ENCODE measurements at places on chromosomes 3 and 15. TPM values are rescaled to one million over a fixed set of nuclear protein-coding genes. Genes with fewer than 3 reads are reported as not detected.
A peak's percentile ranks its signal among the peaks of the same experiment; 100 is the strongest.

Gene A4GNT
- not detected for polyA plus RNA-seq

GRCh38 chr15:100941536-100941935 lies 22.4 kb downstream of the LRRK1 start:
- H3K27me3 ChIP-seq: no peaks in the 10 kb centered on the region
- no peak overlapping the region for H3K4me3 ChIP-seq
- no peak for DNase-seq
- H3K27ac ChIP-seq: peak overlapping the region; percentile 46
- H3K4me1 ChIP-seq: peaks cover 9% of the 10 kb centered on the region

DNA sequence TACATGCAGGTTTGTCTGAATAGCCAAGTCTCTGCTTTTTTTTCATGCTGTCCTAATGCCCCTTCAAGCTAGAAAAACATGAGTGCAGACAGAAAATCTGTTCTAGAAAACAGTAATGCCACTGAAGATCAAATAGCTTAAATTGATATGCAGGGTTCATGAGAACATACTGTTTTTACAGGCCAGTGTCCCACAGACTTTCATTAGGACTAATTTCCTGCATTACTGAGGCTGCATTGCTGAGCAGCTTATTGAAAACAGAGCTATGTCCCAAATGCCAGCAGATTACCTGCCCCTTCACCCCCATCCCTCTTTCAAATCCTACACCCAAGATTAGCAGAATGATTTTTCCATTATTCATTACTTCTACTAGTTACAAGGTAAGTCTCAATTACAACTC lies 665 bp downstream of the TM4SF18 start:
- H3K27me3 ChIP-seq: no peaks in the 10 kb centered on the region
- DNase-seq: no peak
- H3K36me3 ChIP-seq: no peaks in the 10 kb centered on the region
- H3K4me3 ChIP-seq: no peak overlapping the region

GRCh38 chr3:134852893-134853351 lies 57.9 kb downstream of the EPHB1 start:
- H3K36me3 ChIP-seq: no peaks in the 10 kb centered on the region
- H3K4me1 ChIP-seq: peaks cover 22% of the 10 kb centered on the region

Gene HES1
- polyA plus RNA-seq: 38.1 TPM

- H3K27ac ChIP-seq: no peak within 1 kb of the TSS
- H3K4me1 ChIP-seq: peaks cover 5% of the 10 kb centered on the region
- H3K4me3 ChIP-seq: peak within 1 kb of the TSS; percentile 47
- H3K27me3 ChIP-seq: peaks cover 62% of the 10 kb centered on the region
- DNase-seq: peak; percentile 14
- peaks cover 5% of the 10 kb centered on the region for H3K36me3 ChIP-seq
Measured at GRCh38 chr15:81133782-81134461, at the start of gene CFAP161. TSS of gene CFAP161 (plus strand) at chr15:81134270. CDS start at chr15:81134330, 60 bp downstream.

DNA sequence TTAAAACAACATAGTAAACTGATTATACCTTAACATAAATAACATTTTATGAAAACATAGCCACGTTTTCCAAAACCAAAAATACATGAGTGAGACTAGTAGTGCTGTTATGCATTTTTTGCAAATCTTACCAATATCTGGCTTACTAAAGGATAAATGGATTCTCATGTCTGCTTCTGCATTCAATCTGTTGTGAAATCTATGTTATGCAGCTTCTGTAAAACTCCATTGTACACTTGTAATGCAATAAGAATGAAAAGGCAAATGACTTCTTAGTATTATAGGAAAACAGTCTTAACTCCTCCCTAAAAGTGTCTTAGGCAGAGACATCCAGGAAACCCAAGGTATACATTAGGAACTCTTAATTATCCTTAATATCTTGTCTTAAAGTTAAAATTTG lies 330.9 kb upstream of the THBS1 start:
- no peak overlapping the region for H3K4me3 ChIP-seq
- H3K27ac ChIP-seq: no peak overlapping the region
- no peak for DNase-seq
- H3K4me1 ChIP-seq: no peaks in the 10 kb centered on the region
- no peaks in the 10 kb centered on the region for H3K36me3 ChIP-seq
- H3K27me3 ChIP-seq: peaks cover 6% of the 10 kb centered on the region

- peaks cover 17% of the 10 kb centered on the region for H3K27me3 ChIP-seq
- H3K27ac ChIP-seq: peak overlapping the region; percentile 86
- no peak for DNase-seq
- peaks cover 7% of the 10 kb centered on the region for H3K36me3 ChIP-seq
- H3K4me3 ChIP-seq: peak overlapping the region; percentile 6
- H3K4me1 ChIP-seq: peaks cover 26% of the 10 kb centered on the region
Measured at GRCh38 chr3:114307832-114308231, 14.0 kb downstream of the TIGIT start.

Gene EPHA6
- polyA plus RNA-seq: not detected

DNA sequence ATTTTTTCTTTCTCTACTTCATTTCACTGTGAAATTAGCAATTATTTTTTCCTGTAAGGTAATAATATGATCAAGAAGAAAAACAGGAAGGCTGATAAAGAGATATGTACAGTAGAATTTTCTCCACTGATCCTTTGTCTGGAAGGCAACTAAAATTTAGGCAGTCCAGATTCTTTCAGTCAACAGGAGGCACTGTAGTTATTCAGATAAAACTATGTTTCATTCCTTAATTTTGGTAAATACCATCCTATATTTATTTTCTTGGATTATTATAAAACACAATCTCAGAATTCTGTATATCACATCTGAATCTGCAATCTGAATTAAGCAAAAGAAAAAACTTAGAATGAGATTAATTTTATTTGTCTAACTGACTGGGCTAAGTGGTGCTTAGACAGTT lies 343.2 kb downstream of the LSAMP start:
- no peak for DNase-seq
- H3K27me3 ChIP-seq: no peaks in the 10 kb centered on the region
- H3K4me3 ChIP-seq: no peak overlapping the region
- no peaks in the 10 kb centered on the region for H3K4me1 ChIP-seq

DNA sequence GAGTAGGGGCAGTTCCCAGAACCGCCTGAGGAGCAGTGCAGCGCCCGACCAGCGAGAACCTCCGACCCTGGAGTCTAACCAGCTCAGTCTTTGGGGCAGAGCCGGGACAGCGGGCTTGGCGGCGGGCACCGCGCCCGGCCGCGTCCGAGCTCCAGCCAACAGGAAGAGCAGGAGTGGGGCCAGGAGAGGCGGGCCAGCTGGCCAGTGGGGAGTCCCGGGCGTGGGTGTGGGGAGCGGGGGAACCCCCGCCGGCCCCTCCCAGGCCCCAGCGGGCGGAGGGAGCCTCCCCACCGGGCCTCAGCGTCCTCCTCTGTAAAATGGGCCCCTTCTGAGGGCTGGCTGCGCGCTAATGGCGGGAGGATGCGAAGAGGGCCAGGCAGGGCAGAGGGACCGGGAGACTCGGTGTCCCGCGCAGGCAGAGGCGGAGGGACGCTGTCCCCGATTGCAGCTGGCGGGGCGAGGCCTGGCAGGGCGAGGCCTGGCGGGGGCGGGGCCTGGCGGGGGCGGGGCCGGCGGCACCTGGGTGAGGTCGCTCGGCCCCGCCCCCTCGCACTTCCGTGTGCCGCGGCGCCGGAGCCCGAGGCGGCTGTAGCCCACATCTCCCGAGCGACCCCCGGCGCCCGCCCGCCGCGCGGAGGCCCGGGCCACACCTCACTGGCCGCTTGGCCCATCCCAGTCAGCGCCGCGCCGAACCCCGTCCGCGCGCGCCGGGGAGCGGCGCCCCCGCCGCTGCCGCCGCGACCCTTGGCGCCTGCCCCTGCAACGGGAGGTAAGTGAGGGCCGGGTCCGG lies at the start of gene PRKCD:
Gene PRKCD (plus strand): TSS at position 550 of the 790 bp plus-strand sequence. CDS start 17,214 bp downstream, outside the sequence.
- H3K27ac ChIP-seq: peak within 1 kb of the TSS; percentile 94
- H3K4me3 ChIP-seq: peak within 1 kb of the TSS; percentile 95
- peaks cover 61% of the 10 kb centered on the region for H3K4me1 ChIP-seq
- H3K36me3 ChIP-seq: no peaks in the 10 kb centered on the region
- DNase-seq: peak; percentile 76

DNA sequence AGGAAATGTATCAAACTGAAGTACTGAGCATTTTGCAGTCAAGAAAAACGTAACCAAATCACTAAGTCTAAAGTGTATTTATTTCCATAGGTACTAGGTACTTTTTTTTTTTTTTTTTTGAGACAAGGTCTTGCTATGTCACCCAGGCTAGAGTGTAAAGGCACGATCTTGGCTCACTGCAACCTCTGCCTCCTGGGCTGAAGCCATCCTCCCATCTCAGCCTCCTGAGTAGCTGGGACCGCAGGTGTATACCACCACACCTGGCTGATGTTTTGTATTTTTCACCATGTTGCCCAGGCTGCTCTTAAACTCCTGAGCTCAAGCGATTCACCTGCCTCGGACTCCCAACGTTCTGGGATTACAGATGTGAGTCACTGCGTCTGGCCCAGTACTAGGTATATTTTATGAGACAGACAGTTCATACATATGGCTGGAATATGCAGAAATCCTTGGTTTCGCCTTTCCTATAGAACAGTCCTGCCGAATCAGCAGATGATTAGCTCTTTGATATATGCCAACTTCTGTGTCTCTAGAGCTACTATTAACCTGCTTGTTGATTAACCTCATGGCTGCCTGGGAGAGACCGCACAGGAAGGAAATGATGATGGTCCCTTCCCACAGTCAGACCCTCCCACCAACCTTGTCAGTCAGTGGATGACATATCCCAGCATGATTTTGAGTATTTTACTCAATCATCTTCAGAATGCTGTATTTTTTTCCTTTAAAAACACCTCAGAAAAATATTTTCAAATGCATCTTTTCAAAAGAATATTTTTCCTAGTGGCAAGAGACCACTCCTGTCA lies 32.3 kb downstream of the TMOD3 start:
- peaks cover 23% of the 10 kb centered on the region for H3K4me1 ChIP-seq
- H3K27me3 ChIP-seq: no peaks in the 10 kb centered on the region
- DNase-seq: no peak
- peaks cover 23% of the 10 kb centered on the region for H3K36me3 ChIP-seq
- H3K4me3 ChIP-seq: no peak overlapping the region
- H3K27ac ChIP-seq: no peak overlapping the region

DNA sequence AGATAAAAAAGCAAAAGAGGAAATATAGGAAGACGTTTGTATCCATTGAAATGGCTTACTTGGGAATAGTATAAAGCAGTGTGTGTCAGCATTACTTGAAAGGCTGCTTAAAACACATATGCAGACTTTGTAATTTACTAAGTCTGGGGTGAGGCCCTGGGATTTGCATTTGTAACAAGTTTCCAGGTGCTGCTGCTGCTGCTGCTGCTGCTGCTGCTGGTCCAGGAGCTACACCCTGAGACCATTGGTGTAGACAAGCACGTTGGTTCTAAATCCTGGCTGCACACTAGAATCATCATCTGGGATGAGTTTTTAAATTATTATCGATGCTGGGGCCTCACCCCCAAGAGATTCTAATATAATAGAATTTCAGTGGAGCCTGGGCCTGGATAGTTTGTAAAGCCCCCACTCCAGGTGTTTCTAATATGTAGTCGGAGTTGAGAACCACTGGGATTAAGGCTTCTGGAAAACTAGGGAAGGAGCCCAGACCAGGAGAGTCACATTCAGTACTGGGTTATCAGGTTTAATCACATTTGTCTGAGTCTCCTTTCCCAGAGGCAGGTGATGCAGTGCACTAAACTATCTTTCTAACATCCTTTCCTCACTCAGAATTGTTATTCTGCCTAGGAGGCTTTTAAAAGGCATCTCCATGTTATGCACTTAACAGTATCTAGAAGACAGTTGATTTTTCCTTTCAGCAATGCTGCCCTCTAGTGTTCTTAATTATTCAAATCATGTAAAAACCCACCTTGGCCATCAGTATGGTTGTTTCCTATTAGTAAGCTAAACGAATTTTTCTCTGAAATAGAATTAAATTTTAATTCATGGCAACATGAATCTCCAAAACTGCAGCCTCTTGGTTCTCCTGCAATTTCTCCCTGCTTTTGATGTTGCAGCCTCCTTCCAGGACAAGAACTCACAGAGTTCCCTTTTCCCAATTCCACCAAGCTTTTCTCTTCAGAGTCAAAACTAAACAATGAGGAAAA lies 45.4 kb downstream of the SSR3 start:
- H3K4me3 ChIP-seq: no peak overlapping the region
- H3K27me3 ChIP-seq: peaks cover 25% of the 10 kb centered on the region
- H3K36me3 ChIP-seq: peaks cover 9% of the 10 kb centered on the region
- no peak overlapping the region for H3K27ac ChIP-seq
- DNase-seq: peak; percentile 45
- H3K4me1 ChIP-seq: no peaks in the 10 kb centered on the region

DNA sequence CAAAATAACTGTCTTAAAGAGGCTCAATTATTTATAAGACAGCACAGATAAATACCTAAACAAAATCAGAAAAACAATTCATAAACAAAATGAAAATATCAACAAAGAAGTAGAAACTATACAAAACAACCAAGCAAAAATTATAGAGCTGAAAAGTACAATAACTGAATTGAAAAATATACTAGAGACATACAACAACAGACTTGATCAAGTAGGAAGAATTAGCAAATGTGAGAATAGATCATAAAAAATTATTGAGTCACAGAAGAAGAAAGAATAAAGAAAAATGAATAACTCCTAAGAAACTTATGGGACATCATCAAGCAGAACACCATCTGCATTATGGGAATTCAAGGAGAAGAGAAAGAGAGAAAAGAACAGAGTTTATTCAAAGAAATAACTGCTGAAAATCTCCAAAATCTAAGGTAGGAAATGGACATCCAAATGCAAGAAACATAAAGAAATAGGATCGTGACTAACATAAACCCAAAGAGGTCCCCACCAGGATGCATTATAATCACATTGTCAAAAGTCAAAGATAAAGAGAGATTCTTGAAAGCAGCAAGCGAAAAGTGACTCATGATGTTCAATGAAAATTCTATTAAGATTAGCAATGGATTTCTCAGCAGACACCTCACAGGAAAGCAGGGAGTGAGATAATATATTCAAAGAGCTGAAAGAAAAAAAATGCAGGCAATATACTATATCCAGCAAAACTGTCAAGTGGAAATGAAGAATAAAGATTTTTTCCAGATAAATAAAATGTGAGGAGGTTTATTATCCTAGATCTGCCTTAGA lies 85.9 kb downstream of the DCLK3 start:
- H3K36me3 ChIP-seq: peaks cover 16% of the 10 kb centered on the region
- no peak overlapping the region for H3K27ac ChIP-seq
- H3K27me3 ChIP-seq: no peaks in the 10 kb centered on the region
- no peak overlapping the region for H3K4me3 ChIP-seq

DNA sequence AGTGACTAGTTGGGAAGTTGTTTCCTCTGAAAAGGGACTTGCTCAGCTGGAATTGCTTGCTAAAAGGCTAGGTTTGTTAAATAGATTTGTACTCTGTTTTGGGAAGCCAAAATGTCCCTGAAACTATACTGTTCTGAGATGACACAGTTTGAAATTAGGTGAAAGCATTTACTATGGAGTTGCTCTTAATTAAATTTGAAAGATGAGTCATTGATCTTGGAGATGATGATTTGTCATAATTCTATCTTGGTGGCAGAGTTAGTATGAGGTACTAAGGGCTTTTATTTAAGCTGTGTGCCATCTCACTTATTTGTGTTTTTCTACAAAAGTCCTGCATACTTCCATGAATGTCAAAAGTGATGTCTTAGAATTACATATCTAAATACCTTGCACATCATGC lies 320.9 kb downstream of the PTPRG start:
- no peak for DNase-seq
- H3K27me3 ChIP-seq: no peaks in the 10 kb centered on the region
- no peak overlapping the region for H3K4me3 ChIP-seq
- no peaks in the 10 kb centered on the region for H3K4me1 ChIP-seq

- no peak overlapping the region for H3K4me3 ChIP-seq
- no peaks in the 10 kb centered on the region for H3K4me1 ChIP-seq
- no peak for DNase-seq
- peaks cover 4% of the 10 kb centered on the region for H3K27me3 ChIP-seq
- H3K27ac ChIP-seq: no peak overlapping the region
Measured at GRCh38 chr3:81908561-81908960, 147.1 kb upstream of the GBE1 start.

Gene TFG
- 43.9 TPM for polyA plus RNA-seq

- no peaks in the 10 kb centered on the region for H3K4me1 ChIP-seq
- H3K27ac ChIP-seq: no peak overlapping the region
- DNase-seq: no peak
- no peaks in the 10 kb centered on the region for H3K36me3 ChIP-seq
- no peaks in the 10 kb centered on the region for H3K27me3 ChIP-seq
Measured at GRCh38 chr3:79297245-79297960, 470.4 kb downstream of the ROBO1 start.

Gene TRIM42
- not detected for polyA plus RNA-seq
